Esophagus squamous epithelium (tissue), 5 donors: ENCODE measurements at places on chromosomes 3 and 15.

DNA sequence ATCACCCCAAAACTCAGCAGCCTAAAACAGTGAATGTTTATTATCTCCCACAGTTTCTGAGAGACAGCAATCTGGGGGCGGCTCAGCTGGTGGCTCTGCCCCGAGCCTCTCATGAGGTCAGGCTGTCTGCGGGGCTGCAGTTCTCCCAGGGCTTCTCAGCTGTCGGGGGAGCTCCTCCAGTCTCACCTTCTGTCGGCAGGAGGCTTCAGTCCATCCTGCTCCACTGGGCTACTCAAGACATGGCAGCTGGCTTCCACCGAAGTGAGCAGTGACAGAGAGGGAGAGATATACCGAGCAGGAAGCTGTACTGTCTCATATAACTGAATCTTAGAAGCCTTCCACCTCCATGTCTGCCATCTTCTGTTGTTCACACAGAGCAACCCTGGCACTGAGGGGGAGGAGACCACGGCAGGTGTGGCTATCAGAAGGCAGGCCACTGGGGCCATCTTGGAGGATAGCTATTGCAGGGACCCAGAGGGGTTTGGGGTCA, 72.8 kb upstream of the ITGA11 start:
- no peak for DNase-seq

DNA sequence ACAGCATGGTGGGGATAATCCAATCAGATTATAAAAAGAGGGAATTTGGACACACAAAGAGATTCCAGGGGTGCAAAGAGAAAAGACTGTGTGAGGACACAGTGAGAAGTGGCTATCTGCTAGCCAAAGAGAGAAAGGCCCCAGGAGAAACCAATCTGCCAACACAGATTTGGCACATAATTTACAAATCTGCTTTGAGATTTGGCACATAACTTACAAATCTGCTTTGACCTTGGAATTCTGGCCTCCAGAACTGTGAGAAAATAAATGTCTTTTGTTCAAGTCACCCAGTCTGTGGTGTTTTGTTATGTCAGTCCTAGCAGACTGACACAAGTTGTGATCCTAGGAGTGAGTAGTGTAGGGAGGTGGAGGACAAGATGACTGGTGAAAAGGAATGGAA, 3.5 kb upstream of the TM4SF18 start:
- no peak for DNase-seq

- no peak for DNase-seq
These were observed 119.3 kb upstream of the CCNL1 start for GRCh38 chr3:157279237-157279636.

- no peak for DNase-seq
These were observed 1.0 kb downstream of the EOMES start for GRCh38 chr3:27720899-27721716.

- no peak for DNase-seq
These were observed 32.8 kb downstream of the SEC62 start for GRCh38 chr3:169999433-169999832.

DNA sequence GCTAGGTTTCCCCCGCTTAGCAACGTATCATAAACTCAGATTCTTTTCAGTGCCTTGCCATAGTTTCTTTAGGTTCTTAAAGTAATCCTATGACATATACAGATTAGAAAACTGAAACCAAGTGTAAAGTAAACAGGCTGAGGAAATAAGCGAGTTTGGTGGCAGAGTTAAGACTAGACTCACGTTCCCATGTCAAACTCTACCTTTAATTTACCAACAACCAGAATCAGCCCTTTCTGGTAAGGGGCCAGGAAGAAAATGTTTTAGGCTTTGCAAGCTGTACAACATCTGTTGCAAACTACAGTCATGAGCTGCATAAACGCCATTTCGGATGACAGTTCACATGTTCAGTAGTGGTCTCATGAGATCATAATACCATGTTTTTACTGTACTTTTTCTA, 128.0 kb upstream of the PRICKLE2 start:
- no peak for DNase-seq

DNA sequence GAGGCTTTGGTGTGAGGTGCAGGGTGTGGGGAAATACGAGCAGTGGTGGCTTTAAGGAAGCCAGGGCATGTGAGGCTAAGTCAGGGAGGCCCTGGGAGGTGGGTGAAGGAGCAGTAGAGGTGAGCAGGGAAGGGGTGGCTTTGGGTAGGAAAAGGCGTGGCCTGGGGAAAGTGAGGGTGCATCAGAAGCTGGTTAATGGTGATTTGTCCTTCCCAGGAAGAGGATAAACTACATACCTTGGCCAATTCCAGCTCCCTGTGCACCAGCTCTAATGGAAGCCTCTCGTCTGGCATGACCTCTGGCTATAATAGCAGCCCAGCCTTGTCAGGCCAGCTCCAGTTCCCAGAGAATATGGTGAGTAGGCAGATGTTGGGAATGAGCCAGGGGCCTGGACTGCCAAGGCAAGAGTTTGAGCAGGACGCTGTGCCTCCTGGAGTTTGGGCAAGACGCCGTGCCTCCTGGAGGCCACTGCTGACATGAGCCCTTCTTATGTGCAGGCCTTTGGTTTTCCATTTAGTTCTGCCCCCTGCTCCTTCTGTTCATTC, 41.3 kb downstream of the CDAN1 start:
- DNase-seq = no peak

DNA sequence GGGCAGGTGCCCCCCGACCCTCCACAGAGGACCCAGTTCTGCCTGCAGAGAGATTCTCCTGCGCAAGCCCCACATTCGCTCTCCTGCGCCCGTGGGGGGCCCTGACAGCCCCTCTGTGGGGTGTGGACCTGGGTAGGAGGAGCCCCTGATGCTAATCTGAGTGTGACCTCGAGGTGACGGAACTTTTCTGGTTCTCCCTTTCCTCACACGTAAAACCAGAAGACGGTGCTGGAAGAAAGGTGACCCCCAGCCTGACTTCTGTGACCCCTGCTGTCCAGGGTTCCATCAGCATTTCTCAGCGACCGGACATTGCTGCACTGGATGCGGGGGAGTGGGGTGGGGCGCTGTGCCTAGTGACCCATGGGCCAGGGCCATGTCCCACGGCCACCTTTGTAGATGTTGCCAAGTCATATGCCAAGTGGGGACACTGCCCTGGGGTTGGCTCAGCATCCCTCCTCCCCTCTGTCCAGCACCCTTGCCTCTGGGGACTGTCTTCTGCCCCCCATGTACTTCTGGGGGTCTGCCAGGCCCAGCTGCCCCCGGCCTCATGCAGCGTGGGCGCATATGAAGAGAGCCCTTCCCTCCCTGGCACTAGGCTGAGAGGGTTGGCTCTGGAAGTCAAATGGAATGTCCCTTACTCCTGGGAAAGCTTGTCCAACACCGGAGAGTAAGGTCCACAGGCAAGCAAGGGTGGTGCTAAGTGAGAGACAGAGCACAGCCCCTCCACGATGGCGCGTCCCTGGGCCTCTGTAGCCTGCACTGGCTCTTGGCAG, 129.1 kb upstream of the MEF2A start:
- DNase-seq = no peak

- DNase-seq = no peak
These were observed 251.2 kb upstream of the ZPLD1 start for GRCh38 chr3:102183623-102184022.

- DNase-seq = no peak
These were observed 744.0 kb upstream of the SGO1 start for GRCh38 chr3:20930034-20930433.

GRCh38 chr3:106025151-106025722, 156.4 kb upstream of the CBLB start:
- DNase-seq = no peak

GRCh38 chr3:38367779-38368178, 21.2 kb downstream of the XYLB start:
- DNase-seq = no peak

GRCh38 chr15:99508852-99509251, 56.9 kb upstream of the MEF2A start:
- DNase-seq = no peak

DNA sequence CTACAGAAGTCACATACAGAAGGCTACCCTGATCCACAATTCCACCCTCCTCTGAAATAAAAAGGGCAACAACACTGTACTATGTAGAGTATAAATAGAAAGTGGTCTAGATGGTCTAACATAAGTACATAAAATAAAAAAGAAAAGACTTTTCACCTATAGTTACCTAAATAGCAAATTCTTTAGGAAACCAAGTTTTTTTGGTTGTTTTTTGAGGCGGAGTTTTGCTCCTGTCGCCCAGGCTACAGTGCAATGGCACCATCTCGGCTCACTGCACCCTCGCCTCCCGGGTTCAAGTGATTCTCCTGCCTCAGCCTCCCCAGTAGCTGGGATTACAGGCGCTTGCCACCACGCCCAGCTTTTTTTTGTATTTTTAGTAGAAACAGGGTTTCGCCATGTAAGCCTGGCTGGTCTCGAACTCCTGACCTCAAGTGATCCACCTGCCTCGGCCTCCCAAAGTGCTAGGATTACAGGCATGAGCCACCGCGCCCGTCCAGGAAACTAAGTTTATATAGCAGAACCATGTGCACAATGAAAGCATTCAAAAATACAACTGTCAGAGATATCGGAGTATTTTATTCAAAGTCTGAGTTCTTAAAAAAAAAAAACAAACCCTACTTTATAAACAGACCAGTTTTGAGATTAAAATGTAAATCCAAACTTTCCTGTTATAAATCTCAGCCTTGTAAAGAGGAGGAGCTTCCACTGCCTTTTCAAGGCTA, 1.7 kb downstream of the SIN3A start:
- DNase-seq = no peak

GRCh38 chr3:57025237-57025636, 35.2 kb upstream of the SPATA12 start:
- DNase-seq = no peak

- no peak for DNase-seq
These were observed 39.4 kb upstream of the TRIM71 start for GRCh38 chr3:32778389-32778788.

- DNase-seq = no peak
These were observed 16.0 kb downstream of the TKT start for GRCh38 chr3:53239800-53240199.

DNA sequence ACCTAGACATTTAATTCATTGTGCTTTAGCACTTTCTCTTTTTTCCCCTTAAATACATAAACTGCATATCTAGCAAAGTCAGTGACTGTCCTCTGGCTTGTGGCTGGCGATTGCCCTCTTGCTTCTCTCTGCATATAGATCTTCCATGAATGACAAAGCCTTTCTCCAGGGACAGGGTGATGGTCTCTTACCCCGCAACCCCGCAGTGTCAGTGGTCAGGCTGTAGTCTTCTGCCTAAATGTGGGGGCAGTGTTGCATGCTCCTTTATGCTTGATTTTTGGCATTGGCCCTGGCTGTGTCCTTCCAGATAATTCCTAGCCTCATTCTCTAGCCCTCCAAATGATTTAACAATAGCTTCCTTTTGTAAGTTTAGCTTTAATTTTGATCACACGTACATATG, 407.8 kb downstream of the GABRB3 start:
- DNase-seq = no peak

DNA sequence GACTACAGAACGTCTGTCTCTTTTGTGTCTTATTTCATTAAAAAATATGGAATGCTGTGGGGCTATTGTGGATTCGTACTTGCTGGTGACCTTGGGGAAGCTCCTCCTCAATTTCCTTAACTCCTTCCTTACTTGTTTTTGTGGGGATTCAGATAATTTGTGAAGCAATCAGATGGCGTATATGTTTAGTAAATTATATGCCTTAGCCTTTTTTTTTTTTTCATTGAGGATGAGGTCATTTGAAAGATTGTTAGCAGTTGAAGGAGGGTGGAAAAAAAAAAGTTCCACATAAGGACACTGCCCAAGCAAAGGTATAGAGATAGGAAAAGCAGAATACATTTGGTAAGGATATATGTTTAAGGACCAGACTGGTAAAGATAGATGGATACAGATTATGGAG, 3.3 kb downstream of the RNF13 start:
- DNase-seq = no peak

- DNase-seq = no peak
These were observed 174.0 kb downstream of the SUCNR1 start for GRCh38 chr3:152047465-152047864.

DNA sequence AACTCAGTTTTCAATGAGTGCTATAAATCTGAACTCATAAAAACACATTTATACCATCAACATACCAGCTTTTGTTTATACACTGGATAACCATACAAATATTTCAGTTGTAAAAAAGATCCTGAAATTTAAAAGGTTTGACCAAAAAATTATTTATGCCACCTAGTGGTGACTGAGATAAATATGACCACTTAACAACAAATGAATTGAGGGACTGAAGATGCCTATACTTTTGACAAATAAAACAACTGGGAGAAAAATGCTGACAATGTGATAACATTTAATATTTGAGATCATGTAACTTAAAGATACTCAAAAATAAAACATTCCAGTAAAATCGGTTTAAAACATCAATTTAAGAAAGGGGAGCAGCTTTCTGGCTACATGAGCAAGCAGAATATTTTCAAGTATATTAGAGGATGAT, 30.4 kb downstream of the ATG3 start:
- no peak for DNase-seq

- no peak for DNase-seq
These were observed 88.8 kb downstream of the TAMM41 start for GRCh38 chr3:11757929-11758328.

DNA sequence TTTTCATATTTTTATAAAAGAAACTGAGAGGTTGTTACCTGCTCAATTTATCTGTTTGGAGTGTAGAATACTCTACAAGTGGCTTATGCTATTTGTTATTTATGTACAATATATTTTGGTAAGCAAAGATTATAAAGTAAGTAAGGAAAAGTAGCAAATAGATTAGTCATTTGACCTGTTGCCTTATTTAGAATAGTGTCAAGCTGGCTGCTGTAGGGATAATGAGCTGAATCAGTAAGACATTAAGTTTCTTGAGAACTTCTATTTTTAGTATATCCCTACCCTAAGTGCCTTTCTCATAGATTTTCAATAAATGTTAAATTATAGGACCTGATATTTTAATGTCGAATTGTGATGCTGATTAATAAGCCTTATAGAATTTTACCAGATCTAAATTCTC, 37.2 kb downstream of the ECT2 start:
- no peak for DNase-seq

GRCh38 chr3:7573330-7573729, 712.4 kb downstream of the GRM7 start:
- DNase-seq = no peak

DNA sequence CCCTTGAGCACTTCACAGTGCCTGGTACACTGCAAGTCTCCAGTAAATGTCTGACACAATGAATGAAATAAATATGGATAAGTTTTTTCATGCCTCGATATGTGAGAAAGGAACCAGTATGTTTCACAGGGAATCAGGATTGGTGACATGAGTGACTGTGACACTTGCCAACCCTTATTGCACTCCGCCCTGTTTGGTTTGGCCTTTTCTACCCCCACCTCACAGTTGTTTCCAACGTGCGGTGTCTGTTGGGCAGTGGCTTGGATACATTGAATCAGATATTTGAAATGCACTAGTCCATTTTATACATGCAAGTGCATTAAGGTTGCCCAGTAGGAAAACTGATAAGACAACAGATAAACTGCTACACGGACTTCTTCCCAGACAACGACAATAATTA, 2.0 kb downstream of the NPHP3 start:
- no peak for DNase-seq
